Mesendoderm (in vitro differentiated cells): ENCODE measurements at places on chromosomes 2 and 18.
A peak's percentile ranks its signal among the peaks of the same experiment; 100 is the strongest.

DNA sequence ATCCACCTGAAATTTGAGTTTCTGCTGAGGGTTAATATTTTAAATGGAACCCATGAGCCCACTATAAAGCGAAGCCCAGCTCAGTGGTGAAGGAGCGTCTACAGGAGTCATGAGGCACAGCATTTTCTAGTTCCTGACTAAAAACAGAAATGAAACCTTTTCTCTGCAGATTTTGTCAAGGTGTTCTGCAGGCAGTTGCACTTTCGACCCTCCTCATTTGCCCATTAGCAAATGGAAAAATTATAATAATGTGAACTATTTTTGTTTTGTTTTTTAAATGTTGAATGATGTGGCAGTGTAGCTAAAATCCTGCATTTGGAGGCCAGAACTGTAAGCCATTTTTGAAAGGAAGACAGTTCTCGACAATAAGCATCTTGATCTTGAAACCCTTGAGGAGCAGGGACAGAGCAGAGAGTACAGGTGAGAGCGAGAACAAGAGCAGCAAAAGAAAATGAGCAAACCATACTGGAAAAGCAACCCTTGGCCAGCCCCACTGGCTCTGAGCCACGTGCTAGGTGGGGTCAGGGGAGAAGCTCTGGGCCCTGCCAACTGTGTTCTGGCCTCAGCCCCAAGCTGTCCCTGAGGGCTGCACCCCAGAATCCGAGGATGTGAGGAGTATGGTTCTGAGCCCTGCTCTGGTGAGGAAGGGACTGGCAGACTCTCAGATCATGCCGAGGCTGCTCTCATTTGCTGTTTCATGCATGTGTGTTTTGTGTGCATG lies 26.4 kb upstream of the COPS8 start:
- DNase-seq, result no peak
- H3K4me1 ChIP-seq, result peaks cover 2% of the 10 kb centered on the region
- H3K27ac ChIP-seq, result no peak overlapping the region
- no peaks in the 10 kb centered on the region for H3K36me3 ChIP-seq
- H3K4me3 ChIP-seq, result no peak overlapping the region

GRCh38 chr2:121342751-121343150 lies 57.7 kb upstream of the TFCP2L1 start:
- no peaks in the 10 kb centered on the region for H3K27me3 ChIP-seq
- no peak overlapping the region for H3K27ac ChIP-seq
- no peaks in the 10 kb centered on the region for H3K4me1 ChIP-seq
- peaks cover 3% of the 10 kb centered on the region for H3K36me3 ChIP-seq
- H3K4me3 ChIP-seq, result no peak overlapping the region
- DNase-seq, result no peak

DNA sequence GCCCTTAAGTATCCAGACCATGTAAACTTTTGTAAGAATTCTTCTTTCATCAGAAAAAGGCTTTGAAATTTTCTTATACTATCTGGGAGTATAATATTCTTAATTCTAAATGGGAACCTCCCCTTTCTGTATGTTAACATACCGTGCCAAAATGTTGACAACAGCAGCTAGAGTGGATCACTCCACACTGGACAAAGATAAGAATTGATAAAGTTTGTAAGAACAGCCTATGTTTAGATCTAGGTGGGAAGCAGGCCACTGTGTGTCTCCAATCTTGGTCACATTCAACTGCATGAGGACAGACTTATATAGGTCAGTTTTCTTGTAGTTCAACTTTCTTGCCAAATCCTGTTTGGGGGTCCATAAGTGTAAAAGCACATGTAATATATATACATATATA lies 235.7 kb downstream of the RPIA start:
- H3K4me3 ChIP-seq, result no peak overlapping the region
- no peaks in the 10 kb centered on the region for H3K4me1 ChIP-seq
- H3K27me3 ChIP-seq, result no peaks in the 10 kb centered on the region

DNA sequence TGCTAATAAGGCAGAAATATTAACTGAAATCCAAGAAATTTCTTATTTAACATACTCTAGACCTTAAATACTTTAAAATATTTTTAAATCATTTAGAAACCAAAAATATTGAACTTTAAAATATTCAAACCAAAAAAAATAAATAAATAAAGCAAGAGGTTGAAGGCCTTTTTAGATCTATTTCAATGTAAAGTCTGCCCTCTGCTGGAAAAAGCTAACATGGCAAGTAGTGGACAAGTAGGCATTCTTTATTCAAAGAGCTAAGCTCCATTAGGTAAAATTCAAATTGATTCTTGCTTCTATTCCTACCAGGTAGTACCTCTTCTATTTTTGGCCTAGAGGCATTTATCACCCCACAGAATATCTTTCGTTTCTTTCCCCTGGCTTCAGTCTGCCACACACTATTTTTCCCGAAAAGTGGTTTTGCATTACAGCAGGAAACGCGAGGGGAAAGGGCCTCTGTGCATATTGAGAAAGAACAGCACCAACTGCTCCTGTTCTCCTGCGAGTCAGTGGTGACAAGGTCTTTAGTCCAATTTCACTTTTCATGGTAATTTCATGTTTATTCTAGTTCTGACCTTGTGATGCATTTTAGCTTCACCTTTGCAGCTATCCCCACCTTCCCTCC lies 20.4 kb downstream of the IFIH1 start:
- no peak overlapping the region for H3K4me3 ChIP-seq
- H3K27me3 ChIP-seq, result no peaks in the 10 kb centered on the region
- H3K4me1 ChIP-seq, result no peaks in the 10 kb centered on the region
- peak; percentile 76 for DNase-seq

- DNase-seq, result no peak
- no peaks in the 10 kb centered on the region for H3K27me3 ChIP-seq
- H3K27ac ChIP-seq, result no peak overlapping the region
Measured at GRCh38 chr2:222102575-222103349, 196.0 kb downstream of the PAX3 start.
